ENCODE measurements at places on chromosomes 11 and 22. TPM values are rescaled to one million over a fixed set of nuclear protein-coding genes. Genes with fewer than 3 reads are reported as not detected.

DNA sequence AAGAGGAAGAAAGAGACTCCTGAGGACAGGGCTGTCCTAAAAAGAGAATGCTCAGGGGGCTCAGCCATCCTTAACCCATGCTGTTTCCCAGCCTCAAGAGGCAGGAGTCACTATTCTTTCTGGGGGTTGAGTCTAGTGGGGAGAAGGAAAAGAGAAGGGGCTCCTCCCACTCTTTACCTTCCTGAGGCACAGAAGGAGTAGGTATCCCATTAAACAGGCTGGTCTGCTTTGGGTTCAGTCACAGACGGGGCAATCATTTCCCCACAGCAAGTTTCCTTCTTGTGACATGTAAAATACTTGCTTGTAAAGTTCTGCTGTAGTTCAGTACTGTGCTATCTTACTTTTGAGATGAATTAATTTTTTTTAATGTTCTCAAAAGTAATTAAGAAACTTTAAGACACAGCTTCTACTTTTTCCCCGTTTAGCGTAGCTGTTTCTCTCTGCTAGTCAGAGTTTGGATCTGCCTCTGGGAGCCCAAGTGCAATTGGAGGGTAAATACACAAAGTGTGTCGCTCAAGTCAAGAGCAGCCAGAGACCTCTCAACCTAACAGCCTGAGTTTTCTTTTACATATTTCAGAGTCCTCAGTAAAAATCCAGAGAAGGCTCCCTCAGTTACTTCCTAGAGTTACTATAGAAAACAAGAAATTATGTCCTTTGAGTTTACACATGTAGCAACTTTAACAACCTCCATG lies 15.0 kb downstream of the OR8A1 start:
- no peak overlapping the region for H3K27ac ChIP-seq
- DNase-seq = no peak
- no peaks in the 10 kb centered on the region for H3K36me3 ChIP-seq
- no peak overlapping the region for H3K4me3 ChIP-seq

DNA sequence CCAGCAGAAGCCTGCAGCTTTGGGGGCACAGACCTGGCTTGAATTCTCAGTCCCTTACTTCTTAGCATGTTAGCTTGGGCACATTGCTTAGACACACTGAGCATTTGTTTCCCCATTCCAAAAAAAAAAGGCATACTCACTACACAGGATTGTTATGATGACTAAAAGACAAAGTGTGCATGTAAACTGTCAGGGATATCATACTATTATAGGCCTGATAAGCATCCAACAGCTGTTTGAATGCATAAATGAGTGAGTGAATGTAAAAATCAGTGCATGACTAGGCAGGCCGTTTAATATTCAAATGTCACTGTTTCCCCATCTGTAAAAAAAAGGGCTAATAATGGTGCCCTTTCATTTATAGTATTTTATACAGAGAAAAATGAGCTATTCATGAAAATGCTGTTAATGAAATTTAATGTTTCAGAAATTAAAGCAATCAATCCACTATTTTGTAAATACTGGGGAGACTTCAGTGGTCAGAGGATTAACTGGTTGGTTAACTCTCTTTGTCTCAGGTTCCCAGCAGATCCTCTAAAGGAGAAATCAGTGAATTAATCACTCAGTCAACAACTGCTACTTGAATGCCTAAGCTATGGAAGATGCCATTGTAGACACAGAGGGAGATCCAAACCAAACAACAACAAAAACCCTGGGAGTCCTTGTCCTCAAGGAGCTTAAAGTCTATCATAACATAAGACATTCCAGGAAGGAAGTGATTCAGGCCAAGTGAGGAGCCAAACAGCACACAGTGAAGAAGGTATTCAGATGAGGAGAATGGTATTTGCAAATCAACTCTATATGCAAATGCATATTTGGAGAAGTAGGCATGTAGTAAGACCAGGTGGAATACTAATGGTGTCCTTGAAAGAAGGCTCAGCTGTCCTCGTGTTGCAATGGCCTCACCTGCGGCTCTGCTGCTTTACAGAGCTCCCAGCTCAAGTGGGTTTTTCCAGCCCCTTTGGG lies 26.8 kb downstream of the BARX2 start:
- H3K4me3 ChIP-seq = no peak overlapping the region
- no peak for DNase-seq
- H3K27ac ChIP-seq = no peak overlapping the region
- H3K36me3 ChIP-seq = no peaks in the 10 kb centered on the region
- no peaks in the 10 kb centered on the region for H3K4me1 ChIP-seq

- DNase-seq = no peak
- H3K27me3 ChIP-seq = peaks cover 7% of the 10 kb centered on the region
- no peak overlapping the region for H3K27ac ChIP-seq
- H3K36me3 ChIP-seq = no peaks in the 10 kb centered on the region
- no peak overlapping the region for H3K4me3 ChIP-seq
Measured at GRCh38 chr11:134614141-134614540, 202.1 kb upstream of the B3GAT1 start.

RIMBP3C gene
- total RNA-seq = 0.90 TPM

DNA sequence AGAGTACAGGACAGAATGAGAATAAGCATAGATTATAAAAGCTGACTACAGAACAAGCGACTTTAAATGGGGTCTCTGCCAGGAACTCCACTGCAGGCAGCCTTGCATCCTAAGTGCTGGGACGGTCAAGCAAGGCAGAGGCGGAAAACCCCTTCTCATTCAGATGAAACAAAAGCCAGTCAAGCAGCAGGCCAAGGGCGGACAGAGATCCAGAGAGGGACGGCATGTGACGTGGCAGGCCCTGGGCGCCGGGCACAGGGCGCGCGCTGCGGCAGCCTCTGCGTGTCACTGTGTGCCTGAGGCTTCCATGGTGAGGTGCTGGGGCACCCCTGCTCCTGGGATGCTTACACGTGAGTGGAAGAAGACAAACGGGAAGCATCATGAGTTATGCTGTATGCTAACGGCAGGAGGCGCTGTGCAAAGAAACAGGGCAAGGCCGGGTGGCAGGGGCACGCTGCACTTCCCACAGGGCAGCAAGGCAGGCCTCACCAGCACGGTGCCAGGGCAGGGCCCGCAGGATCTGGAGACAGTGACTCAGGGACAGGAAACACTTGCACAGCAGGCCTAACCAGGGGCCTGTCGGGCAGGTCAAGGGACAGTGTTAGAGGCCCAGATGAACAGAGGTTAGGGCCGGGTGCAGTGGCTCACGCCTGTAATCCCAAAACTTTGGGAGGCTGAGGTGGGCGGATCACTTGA lies 6.2 kb downstream of the TOLLIP start:
- H3K4me1 ChIP-seq = peaks cover 16% of the 10 kb centered on the region
- DNase-seq = no peak
- H3K36me3 ChIP-seq = no peaks in the 10 kb centered on the region
- H3K4me3 ChIP-seq = no peak overlapping the region
- H3K27me3 ChIP-seq = no peaks in the 10 kb centered on the region

SLCO2B1 gene
- total RNA-seq = 0.77 TPM

- DNase-seq = no peak
- no peaks in the 10 kb centered on the region for H3K4me1 ChIP-seq
- no peaks in the 10 kb centered on the region for H3K27me3 ChIP-seq
Measured at GRCh38 chr11:26134053-26134452, 197.9 kb upstream of the ANO3 start.

DNA sequence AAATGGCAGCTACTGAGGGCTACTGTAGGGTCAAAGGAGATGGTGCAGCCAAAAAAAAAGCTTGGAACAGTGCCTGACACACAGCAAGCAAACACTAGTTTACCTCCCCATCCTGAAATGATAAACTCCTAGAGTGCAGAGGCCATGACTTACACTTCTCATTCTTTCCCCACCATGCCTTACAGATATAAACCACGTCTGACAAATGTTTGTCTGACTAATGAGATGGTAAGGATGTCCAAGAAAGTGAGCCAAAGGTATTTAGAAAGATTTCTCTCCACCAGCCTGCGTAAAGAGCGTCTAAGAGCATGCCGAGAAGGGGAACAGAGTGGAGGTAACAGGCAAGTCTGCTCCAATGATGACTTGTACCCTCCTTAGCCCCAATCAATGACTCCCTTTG lies 99.0 kb downstream of the LARGE1 start:
- H3K4me1 ChIP-seq = no peaks in the 10 kb centered on the region
- H3K4me3 ChIP-seq = no peak overlapping the region
- H3K36me3 ChIP-seq = no peaks in the 10 kb centered on the region

SPCS2 gene
- total RNA-seq = 242 TPM

DNA sequence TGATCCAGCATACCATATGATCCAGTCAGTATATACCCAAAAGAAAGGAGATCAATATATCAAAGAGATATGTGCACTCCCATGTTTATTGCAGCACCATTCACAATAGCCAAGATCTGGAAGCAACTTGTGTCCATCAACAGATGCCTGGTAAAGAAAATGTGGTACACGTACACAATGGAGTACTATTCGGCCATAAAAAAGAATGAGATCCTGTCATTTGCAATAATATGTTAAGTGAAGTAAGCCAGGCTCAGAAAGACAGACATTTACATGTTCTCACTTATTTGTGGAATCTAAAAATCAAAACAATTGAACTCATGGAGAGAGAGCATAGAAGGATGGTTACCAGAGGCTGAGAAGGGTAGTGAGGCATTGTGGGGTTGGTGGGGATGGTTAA lies 27.0 kb downstream of the SNU13 start:
- H3K36me3 ChIP-seq = peaks cover 23% of the 10 kb centered on the region
- H3K4me1 ChIP-seq = no peaks in the 10 kb centered on the region
- no peak overlapping the region for H3K4me3 ChIP-seq
- H3K27ac ChIP-seq = no peak overlapping the region
- no peak for DNase-seq

- H3K4me3 ChIP-seq = no peak overlapping the region
- no peak overlapping the region for H3K27ac ChIP-seq
- no peaks in the 10 kb centered on the region for H3K4me1 ChIP-seq
- DNase-seq = no peak
Measured at GRCh38 chr11:96783311-96783710, 393.5 kb downstream of the JRKL start.

DNA sequence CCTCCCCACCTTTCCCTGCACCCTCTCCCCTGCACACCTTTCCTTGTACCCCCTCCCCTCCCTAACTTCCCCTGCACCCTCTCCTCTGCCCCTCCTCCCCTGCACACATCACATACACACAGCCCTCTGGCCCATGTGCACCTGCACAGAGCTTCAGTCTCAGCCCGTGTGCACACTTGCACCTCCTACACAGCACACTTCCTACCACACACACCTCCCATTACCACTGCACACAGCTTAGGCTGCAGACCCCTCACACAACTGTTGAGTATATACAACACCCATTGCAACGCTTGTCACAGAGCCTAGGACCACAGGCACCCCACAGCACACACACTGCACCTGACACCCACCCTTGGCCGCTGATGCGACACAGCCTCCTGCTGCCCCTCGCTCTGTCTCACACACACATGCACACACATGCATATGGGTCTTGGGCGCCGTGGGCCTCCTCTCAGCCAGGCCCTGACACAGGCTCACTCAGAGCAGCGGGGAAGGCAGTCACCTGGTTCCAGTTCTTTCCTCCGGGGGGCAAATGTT lies 411 bp downstream of the SIGIRR start:
- H3K4me3 ChIP-seq = no peak overlapping the region
- no peaks in the 10 kb centered on the region for H3K36me3 ChIP-seq
- H3K27me3 ChIP-seq = no peaks in the 10 kb centered on the region
- DNase-seq = no peak
- H3K27ac ChIP-seq = no peak overlapping the region

DNA sequence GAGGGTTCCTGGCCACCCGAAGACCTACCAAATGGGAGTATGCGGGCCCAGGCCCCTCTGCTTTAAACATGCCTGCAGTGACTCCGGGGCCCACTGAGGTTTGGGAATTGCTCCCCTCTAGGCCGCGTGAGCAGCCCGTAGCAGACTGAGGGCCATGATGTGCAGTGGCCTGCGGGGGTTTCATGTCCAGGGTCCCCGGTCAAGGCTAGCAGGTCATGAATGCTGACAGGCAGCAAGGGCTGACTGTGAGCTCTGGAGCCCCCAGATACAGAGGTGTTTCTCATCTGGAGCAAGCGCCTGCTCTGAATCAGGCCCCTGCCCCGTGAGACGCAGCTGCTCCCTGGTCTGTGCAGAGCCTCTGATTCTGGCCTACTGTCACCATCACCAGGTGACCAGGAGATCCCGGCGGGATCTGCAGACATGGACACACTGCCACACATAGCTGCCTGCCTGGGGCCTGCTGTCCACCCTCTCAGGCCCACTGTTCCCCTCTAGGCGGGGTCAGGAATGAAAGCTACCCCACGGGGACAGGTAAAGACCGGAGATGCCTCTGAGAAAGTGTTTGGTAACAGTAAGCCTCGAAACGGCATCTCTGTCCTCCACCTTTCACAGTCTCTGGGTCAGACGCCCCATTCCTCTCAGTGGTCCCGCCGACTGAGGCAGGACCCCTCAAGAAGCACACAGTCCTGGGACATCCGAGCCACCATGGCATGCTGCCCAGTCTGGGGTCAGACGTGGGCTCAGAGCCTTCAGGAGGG lies 73.3 kb downstream of the PARVB start:
- no peaks in the 10 kb centered on the region for H3K27me3 ChIP-seq
- no peaks in the 10 kb centered on the region for H3K4me1 ChIP-seq
- no peaks in the 10 kb centered on the region for H3K36me3 ChIP-seq

NNMT gene
- 1.7 TPM for total RNA-seq

GRCh38 chr11:69101115-69101791 lies 52.5 kb downstream of the TPCN2 start:
- no peak overlapping the region for H3K4me3 ChIP-seq
- no peaks in the 10 kb centered on the region for H3K27me3 ChIP-seq
- no peaks in the 10 kb centered on the region for H3K36me3 ChIP-seq
- no peak overlapping the region for H3K27ac ChIP-seq

TECTA gene
- total RNA-seq = 0.15 TPM

DNA sequence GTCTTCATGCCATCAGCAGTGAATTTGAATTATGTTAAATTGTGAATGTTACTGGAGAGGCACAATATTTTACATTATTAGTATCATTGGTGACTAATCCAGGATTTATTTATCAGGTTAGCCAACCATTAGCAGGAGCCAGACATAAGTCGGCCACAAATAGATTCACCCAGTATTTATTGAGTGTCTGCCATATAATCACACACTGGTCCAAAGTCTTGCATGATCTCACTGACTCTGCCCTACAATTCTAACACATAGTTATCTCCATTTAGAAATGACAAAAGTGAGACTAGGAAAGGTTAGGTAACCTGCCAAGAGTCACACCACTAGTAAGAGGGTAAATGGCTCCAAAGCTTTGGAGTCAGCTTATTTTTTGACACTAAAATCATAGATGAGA lies 179.6 kb downstream of the BLID start:
- no peaks in the 10 kb centered on the region for H3K27me3 ChIP-seq
- no peak overlapping the region for H3K27ac ChIP-seq
- H3K4me3 ChIP-seq = no peak overlapping the region
- H3K4me1 ChIP-seq = no peaks in the 10 kb centered on the region
- DNase-seq = no peak

- no peaks in the 10 kb centered on the region for H3K36me3 ChIP-seq
- DNase-seq = no peak
- no peak overlapping the region for H3K4me3 ChIP-seq
Measured at GRCh38 chr11:57349491-57350274, 11.5 kb downstream of the P2RX3 start.

TMPRSS6 gene
- total RNA-seq = not detected

GSTT2B gene
- total RNA-seq = 6.5 TPM

- no peak overlapping the region for H3K27ac ChIP-seq
- no peaks in the 10 kb centered on the region for H3K36me3 ChIP-seq
- no peaks in the 10 kb centered on the region for H3K4me1 ChIP-seq
Measured at GRCh38 chr11:92875473-92875872, 94.0 kb upstream of the MTNR1B start.

Measured in Panc1 (cell line).